ENCODE measurements at places on chromosomes 6 and 20.

DNA sequence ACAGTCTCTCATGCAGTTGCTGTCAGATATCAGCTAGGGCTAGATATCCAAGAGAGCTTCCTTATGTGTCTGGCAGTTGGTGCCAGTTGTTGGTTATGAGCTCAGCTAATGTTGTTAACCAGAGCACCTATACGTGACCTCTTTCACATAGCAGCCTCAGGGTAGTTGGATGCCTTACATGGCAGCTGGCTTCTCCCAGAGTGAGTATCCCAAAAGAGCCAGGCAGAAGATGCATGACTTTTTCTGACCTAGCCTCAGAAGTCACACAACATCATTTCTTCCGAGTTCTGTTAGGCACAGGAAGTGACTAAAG lies 175.7 kb downstream of the VEGFA start:
- no peak for DNase-seq

DNA sequence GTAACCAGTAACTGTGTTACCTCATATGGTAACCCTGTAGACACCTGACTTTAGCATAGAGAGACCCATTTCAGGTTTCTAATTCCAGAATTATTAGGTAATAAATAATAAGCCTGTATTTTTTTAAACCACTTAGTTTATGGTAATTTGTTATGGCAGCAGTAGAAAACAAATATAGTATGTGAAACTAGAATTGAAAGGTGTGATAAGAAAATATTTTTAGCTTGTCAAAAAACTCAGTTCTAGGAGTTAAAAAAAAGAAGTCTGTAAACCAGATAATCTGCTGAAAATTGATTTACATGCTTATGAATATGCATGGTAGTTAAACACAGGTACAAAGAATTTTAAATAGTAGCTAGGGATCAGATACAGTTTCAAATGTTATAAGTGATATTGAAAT lies 695.0 kb upstream of the GJE1 start:
- no peak for DNase-seq

- DNase-seq = peak; percentile 35
Measured at GRCh38 chr6:83536034-83536646, 23.8 kb downstream of the PRSS35 start.

- peak; percentile 50 for DNase-seq
Measured at GRCh38 chr20:59087829-59088433, 45.3 kb upstream of the PRELID3B start.

GRCh38 chr6:117266257-117267053 lies 1.1 kb downstream of the VGLL2 start:
- no peak for DNase-seq

- DNase-seq = no peak
Measured at GRCh38 chr6:53214172-53214571, 65.5 kb upstream of the GCM1 start.

Measured in astrocyte of the spinal cord (primary cell).